ENCODE measurements at places on chromosomes 12 and 14.

DNA sequence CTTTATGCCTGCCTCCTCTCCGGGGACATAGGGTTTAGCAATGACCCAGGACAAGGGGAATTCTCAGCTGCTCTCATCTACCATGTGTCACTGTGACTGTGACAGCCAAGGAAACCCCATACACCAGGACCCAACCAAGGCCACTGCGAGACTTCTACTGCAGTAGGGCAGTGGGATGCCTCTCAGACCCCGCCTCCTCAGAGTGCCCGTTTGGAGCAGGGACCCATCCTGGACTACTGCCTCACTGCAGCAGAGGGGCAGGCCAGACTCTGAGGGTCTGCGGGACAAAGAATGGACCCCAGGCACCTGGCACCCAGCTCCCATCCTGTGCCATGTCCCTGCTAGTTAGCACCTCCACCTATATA, 71.3 kb upstream of the DDX11 start:
- no peak for DNase-seq

DNA sequence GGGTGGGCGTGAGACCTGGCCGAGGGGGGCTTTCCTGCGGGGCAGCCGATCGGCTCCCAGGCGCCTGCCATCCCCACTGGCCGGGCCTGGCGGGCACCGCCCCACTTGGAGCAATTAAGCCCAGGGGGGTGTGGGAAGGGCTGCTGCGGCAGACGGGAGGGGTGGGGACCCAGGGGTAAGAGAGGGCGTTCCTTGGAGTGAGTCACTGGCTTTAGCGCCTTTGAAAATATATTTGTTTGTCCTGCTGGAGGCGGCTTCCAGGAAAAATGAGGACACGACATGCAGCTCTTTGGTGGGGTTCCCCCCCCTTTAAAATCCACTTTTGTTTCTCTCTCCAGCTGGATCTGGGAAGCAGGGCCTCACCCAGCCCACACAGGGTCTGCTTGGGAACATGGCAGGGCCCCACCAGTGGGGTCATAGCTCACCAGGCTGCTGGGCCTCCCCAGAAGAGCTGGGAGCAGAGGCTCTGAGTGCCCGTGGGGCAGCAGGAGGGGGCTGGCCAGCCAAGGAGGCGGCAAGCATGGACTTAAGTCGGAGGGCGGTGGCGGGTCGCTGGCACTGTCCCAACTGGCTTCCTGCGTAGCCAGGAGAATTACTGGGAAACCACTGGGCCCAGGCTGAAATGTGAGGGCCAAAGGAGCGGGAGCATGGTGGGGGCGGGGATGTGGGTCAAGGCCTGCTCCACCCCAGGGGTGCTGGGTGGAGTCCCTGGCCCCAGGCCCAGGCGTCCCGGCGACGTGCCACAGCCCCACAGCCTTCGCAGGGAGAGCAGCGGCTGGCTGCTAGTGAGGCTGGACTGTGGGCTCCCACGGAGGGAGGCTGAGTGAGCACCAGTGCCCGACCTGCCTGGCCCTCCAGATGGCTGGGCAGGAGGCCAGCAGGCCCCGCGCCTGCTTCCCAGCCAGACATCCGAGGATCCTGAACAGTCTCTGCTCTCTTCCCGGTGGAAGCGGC, 128.0 kb downstream of the RFLNA start:
- DNase-seq: peak; percentile 92

DNA sequence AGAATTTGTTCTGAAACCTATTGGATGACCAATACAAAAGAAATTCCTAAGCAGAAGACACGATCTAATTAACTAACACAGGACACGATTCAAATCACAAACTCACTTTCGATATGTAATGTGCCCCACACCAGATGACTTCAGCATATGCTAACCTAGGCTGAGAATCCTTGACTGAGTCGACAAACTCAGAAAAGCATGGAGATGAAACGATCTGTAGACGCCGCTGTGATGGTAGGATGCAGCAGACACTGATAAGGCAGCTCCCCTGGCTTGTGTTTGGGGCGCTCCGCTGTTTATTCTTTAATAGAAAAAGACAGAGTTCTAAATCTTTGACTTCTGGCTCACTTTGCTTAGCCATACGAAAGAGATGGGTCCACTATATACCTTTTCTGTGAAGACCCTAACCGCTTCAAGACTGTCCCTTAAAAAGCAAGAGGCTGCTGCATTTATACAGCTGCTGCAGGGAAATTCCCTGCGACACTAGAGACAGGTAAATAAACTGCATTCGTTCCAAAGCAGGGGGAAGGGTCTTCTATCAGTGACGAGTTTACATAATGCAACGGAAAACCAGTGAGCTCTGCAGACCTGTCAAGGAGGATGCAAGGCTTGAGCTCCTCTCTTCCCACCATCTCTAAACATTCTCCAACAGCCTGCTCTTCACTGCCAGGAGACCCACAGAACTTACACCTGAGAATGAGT, 929 bp downstream of the CHD8 start:
- DNase-seq: no peak

- DNase-seq: no peak
Measured at GRCh38 chr12:55850893-55851292, 8.2 kb upstream of the MMP19 start.

GRCh38 chr14:94462219-94462551, 9.6 kb upstream of the SERPINA11 start:
- DNase-seq: no peak

DNA sequence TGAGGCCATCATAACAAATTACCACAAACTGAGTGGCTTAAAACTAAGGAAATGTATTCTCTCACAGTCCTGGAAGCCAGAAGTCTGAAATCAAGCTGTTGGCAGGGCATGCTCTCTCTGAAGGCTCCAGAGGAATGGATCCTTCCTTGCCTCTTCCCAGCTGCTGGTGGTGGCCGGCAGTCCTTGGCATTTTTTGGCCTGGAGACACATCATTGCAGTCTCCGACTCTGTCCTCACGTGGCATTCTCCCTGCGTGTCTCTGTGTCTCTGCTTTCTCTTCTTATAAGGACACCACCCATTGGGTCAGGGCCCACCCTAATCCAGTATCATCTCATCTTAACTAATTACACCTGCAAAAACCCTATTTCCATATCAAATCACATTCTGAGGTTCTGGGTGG, 206.1 kb downstream of the SLC41A2 start:
- no peak for DNase-seq

DNA sequence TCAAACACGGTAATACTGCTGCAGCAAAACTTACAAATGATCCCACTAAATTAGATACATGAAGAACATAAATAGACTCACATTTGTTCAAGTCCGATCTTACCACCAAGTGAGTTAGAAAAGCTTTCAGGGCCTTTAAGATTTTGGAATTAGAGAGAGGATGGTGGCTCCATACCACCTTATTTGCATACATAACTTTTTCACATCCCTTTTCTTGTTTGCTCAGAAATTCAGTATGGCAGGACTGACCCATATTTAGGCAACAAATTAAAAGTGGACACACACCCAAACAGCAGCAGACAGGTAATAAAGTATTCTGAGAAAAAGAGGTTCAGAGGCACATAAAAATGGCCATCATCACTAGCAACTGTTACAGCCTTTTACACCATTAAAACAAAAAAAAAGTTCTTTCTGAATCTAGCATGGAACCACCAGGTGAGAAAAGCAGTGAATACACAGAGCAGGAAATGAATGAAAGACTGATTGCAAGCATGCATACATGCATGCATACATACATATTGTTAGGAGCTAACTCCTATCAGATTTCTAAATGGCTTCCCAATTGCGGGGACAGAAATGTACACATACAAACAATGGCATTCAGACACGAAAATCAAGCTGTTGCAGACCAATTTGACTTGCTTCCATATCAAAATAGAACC, 23.3 kb downstream of the STXBP6 start:
- no peak for DNase-seq

DNA sequence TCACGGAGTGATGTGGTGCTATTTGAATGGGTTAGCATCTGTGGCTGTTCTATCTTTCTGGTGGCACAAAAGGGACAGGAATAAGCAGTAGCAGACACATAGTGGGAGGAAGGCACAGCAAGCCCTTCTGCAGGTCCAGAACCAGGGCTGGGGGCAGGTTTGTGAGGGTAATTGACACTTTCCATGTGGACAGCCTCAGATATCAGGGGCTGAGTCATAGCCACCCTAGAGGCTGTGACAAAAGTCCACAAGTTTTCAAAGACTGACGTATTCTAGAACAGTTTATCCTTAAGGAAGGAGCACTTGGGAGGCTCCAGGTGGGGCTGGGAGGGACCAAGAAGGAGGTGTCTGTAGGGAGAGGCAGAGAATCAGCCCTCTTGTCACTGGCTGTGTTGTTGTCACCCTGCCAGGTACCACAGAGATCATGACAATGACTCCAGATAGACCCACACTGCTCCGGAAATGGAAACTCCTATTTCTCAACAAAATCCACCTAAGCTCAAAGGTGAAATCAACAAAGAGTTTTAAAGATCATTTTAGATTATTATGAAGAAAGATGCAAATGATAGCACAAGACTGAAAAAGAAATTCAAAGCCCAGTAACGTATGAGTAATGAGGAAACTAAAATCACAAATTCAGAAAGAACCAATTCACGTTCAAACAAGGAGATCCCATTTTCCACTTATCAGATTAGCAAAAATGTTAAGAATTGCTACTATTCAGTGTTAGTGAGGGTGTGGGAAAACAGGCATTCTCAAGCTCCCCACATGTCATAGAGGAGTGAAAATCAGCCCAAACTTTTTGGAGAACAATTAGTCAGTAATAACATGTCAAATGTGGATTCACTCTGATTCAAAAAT, 48.3 kb downstream of the NFKBIA start:
- no peak for DNase-seq

DNA sequence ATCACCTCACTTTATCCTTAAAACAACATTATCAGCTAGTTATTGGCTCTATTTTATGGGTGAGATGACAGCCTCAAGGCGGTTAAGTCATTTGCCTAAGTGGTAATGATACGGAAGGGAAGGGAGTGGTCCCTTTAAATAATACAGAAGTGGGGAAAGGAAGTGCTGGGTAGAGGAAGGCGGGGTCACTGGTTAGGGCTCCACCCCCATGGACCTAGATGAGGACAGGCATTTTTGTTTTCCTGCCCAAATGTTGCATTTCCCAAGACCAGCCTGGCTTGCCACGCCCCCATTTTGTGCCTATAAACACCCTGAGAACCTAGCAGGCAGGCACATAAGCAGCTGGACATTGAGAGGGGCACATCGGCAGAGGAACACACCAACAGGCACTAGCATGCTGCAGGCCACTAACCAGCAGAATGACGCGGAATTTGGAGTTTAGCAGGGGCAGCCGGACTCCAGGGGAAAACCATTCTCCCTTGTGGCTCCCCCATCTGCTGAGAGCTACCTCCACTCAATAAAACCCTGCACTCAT, 100.9 kb downstream of the EPS8 start:
- peak; percentile 86 for DNase-seq

GRCh38 chr14:104442631-104443390, 136.8 kb upstream of the C14orf180 start:
- peak; percentile 48 for DNase-seq

Data from tibial artery (tissue), 4 donors.